ENCODE measurements at places on chromosomes 2 and 18.

DNA sequence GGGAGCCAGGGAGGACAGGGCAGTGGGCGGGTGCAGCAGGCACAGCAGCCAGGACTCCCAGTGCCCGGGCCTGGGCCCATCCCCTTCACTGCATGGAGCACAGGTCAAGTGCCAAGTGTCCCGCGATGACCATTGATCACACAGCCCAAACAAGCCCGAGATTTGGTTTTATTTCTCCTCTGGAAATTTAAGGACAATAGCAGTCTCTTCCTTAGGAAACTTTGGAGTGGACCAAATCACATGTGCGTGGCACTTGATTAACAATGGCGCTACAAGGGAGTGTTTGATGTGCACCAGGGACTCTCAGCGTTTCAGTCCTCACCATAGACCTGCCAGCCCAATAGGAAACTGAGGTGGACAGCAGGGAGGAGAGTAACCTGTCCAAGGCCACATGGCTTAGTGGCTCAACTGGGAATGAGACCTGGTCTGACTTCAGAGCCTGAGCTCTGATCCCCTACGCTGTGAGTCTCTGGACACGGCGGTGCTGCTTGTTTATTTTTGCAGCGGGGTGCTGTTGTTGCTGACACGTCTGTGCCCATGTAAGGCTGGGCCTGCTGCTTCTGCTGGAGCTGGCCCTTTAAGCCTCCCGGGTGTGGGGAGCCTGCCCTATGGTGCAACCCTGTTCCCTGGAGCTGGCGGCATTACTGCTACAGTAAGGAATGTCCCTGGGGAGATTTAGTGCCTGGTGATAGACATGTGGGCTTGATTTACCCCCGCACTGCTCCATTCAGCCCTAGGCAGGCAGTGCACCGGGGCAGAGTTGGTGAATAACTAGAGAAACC lies 194.2 kb downstream of the INHBB start:
- DNase-seq, result no peak

- DNase-seq, result no peak
These were observed 327.6 kb downstream of the ZNF516 start for GRCh38 chr18:76167410-76167809.

DNA sequence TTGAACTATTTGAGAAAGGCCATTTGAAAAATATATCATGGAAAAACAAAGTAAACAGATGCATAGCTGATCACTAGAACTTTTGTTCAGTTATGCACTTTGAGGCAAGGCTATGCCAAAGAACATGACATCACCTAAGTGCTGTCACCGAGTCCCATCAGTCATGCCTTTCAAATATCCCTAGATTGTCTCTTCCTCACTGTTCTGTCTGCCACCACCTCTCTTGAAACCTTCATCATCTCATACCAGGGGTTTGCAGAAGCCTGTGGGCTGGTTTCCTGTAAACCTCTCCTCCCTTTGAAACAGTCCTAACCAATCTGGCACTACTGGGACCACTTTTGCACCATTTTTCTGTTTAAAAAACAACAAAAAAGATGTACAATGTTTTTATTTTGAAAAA lies 12.3 kb upstream of the RAPH1 start:
- no peak for DNase-seq

DNA sequence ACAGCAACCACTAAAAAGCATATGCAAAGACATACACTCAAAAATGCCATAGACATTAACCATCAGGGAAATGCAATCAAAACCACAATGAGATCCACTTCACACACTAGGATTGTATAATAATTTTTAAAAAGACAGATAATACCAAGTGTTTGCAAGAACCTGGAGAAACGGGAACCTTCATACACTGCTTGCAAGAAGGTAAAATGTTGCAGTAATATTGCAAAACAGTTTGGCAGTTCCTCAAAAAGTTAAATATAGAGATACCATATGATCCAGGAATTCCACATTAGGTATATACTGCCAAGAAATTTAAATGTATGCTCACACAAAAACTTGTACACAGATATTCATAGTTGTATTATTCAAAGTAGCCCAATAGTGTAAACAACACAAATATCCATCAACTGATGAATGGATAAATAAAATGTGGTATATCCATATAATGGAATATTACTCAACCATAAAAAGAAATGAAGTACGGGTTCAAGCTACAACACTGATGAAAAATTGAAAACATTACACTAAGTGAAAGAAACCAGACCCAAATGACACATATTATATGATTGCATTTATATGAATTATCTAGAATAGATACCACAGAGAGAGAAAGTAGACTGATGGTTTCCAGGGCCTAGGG lies 14.7 kb upstream of the CHMP3 start:
- DNase-seq, result no peak

DNA sequence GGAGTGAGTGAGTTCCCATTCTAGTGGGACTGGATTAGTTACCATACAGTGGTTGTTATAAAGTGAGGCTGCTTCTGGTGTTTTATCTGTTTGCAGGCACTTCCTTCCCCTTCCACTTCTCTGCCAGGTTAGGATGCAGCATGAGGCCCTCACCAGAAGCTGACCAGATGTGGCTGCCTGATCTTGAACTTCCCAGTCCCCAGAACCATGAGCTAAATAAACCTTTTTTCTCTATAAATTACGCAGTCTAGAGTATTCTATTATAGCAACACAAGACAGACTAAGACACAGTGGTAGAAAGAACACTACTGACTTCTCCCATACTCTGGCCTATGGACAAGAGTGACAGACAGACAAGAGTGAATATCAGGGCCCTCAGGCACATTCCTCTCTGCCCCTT lies 14.1 kb downstream of the LCT start:
- no peak for DNase-seq

GRCh38 chr2:6880200-6880733 lies 2.7 kb downstream of the RSAD2 start:
- no peak for DNase-seq

GRCh38 chr2:27735263-27735904 lies 36.1 kb upstream of the MRPL33 start:
- peak; percentile 23 for DNase-seq

GRCh38 chr2:68107475-68107874 lies 44.7 kb upstream of the C1D start:
- DNase-seq, result no peak

DNA sequence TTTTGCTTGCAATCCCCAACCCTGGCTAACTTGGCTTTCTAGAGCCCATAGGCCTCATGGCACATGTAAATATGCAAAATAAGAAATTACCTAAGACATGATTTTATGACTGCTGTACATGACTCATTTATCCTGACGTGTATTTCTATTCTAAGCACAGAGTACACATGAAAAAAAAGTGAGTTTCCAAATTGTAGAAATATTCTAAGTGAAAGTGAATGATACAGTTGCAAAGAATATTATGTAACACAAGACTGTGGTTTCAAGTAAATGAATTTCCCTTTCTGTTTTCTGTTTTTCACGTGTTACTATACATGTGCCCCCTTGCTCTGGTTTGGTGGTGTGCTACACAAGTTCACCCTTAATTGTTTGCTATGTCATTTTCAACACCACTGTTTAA lies 162.4 kb downstream of the LRP1B start:
- no peak for DNase-seq

DNA sequence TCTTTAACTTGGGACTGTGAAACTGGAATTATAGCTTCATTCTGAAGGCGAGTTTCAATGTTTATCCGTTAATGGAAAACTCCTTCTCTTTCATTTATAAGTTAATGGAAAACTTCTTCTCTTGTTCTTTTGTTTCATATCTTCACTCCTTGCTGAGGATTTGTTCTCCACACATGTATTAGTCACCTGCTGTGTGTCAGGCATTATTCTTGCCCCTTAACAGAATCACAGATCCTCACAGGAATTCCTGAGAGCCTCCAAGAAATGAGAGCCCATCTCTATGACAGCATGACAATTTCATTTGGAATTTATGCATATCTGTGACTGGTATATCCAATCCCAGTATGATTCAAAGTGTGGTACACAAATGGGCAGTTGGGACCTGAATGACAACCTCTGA lies 545.8 kb downstream of the BCL11A start:
- DNase-seq, result no peak

GRCh38 chr2:21220930-21221329 lies 97.2 kb downstream of the TDRD15 start:
- DNase-seq, result no peak

GRCh38 chr18:34224423-34225217 lies at the start of gene NOL4:
Gene NOL4, minus strand, starts transcription at chr18:34224913. Its CDS starts 1,660 bp downstream, at chr18:34223253.
- peak; percentile 85 for DNase-seq

GRCh38 chr2:224769489-224769888 lies 53.3 kb upstream of the CCDC195 start:
- DNase-seq, result no peak

- no peak for DNase-seq
These were observed 2.6 kb upstream of the HOXD11 start for GRCh38 chr2:176104316-176105077.

GRCh38 chr2:142586693-142587580 lies 290.5 kb upstream of the KYNU start:
- no peak for DNase-seq

- no peak for DNase-seq
These were observed 118.9 kb downstream of the ZEB2 start for GRCh38 chr2:144401036-144401435.

- no peak for DNase-seq
These were observed 135.2 kb downstream of the RNF144A start for GRCh38 chr2:7052404-7052803.

DNA sequence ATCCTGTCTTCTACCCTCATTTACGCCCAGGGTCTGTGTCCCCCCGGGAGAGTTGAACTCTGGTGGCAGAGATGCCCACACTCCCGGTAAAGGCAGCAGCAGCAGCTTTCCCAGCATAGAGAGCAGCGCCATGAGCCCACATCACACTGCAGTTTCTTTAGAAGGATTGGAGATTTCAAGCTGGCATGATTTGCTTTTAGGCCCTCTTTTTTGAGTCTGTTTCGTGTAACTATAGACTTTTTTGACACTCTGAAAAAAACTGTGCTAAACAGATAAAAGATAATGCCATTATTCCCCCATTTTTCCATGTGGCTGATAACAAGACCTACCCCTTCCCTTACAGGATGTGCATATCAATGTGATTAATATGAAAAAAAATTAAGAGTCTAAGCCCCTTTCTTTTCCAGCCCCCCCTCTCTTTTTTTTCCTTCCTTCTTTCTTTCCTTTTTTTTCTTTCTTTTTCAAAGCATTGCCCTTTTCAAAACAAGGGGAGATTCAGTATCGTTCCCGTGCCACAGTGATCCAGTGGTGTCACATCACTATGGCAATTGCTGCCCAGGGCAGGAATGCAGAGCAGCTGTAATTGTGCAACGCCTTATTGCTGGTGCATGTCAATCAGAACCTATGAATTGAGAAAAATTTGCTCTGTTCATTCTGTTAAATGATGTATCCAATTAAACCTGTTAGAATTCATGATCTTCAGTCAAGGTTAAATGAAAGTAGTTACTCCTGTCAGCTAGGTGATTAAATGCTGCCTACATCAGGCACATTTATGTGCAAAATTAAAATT lies 104.5 kb downstream of the CDCA7 start:
- no peak for DNase-seq

DNA sequence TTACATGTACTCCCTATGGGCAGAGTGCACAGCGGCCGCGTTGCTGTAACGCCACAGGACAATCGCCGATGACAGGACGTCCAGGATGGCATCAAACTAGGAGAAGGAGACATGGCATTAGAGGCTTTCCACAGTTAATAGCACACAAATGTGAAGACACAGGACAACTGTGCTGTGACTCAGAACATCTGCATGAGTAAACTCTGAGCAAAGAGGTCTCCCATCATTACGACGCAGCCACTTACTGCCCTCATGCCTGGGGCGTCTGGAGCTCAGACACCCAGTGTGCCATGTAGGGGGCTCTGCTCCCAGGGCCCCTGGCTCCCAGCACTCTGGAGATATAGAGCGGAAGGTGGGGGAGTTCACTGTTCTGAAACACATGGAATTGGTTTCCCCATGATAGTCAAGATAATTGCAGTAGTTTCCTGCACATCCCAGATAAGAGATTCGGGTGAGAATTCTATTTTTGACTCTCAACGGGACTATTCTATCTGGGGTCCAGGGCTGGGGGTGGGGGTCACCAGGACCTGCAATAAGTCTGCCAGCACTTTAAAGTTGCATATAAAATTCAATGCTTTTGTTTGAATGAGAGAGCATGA lies 168.1 kb downstream of the TMEM163 start:
- DNase-seq, result no peak

GRCh38 chr2:199105826-199106225 lies 351.9 kb downstream of the SATB2 start:
- DNase-seq, result no peak

GRCh38 chr2:239159476-239159911 lies 241.3 kb downstream of the HDAC4 start:
- peak; percentile 31 for DNase-seq

DNA sequence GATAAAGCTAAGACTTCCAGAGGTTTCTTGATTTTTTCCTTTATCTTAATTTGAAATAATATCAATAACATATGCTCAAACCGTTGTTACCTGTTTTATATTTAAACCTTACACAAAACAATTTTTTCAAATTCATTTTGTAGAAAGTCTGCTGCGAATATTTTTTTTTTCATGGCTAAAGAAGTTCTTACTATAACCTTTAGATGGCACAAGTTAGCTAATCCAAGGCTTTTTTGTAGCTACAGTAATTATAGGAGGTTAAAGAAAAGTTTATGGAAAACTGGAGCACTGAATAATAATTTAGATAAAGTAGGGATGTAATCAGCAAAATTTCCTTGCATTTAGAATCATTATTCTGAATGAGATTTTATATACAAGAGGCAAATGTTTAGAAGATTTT lies 78.0 kb upstream of the PNPT1 start:
- no peak for DNase-seq

DNA sequence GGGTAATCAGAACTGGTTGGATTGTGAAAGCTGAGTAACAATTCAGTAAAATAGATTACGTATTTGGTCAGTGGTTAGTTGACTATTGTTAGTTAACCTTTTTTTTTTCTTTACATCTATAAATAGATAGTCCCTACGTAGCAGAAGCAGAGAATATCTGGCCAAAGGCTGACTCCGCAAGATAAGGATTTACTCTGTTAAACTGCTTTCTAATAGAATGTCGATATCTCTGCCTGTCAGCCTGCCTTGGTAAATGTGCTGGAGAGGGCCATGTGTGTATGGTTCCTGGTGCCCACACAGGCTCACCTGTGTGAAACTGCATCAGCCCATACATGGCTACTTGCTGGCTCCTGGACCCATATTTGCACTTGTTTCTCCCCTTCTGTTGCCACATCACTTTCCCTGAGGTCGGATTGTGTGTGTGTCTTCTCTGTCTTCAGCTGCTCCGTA lies 94.4 kb downstream of the CRIM1 start:
- DNase-seq, result no peak

DNA sequence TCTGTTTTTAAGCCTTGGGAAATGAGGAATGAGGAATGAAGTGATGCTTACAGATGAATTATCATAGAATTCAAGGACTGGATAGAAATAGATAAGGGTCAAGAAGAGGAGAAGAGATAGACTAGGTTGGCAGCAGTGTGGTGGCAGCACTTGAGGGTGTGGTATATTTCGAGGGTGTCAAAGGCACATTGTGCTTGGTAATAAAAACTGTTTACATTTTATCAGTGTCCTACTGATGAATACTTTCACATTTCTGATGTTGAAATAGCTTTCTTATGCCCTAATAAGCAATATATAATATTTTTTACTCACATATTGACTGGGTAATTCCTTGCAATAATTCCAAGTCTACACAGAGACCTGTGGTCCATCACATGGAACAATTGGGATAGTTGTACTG lies 3.4 kb downstream of the TFPI start:
- no peak for DNase-seq

- DNase-seq, result no peak
These were observed 59.8 kb upstream of the IL1R1 start for GRCh38 chr2:102082571-102083392.
